T-helper 1 cell (primary cell): ENCODE measurements at places on chromosomes 11 and 22.
A peak's percentile ranks its signal among the peaks of the same experiment; 100 is the strongest.

- no peak for DNase-seq
Measured at GRCh38 chr11:14973621-14974514, 1.7 kb upstream of the CALCA start.

GRCh38 chr11:76850815-76851214, 9.9 kb upstream of the ACER3 start:
- no peak for DNase-seq

- no peak for DNase-seq
Measured at GRCh38 chr11:120710354-120711131, 199.0 kb downstream of the GRIK4 start.

GRCh38 chr22:46734830-46735453, 3.1 kb downstream of the CERK start:
- peak; percentile 49 for DNase-seq

DNA sequence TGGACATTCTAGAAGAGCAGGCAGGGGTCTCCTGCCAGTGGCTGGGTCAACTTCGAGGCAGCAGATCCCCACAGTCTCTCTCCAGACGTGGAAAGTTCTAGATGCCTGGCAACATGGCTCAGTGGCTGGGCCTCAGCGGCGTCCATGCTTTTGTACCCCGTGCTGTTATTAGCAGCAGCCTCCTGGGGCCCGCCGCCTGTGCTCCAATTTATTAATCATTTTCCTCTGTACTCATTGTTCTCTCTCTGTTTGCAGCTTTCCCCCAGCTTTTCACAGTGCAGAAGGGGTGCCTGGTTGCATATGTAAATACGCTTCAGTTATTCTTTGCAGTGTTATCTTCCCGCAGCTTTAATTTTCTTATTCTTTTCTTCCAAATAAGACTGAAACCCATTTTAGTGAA, 515.1 kb downstream of the TBC1D22A start:
- DNase-seq: no peak

- DNase-seq: no peak
Measured at GRCh38 chr11:102914238-102915043, 39.7 kb upstream of the MMP12 start.

GRCh38 chr11:47276923-47277322, 7.0 kb downstream of the MADD start:
- no peak for DNase-seq

- no peak for DNase-seq
Measured at GRCh38 chr11:44708009-44708408, 18.8 kb upstream of the TSPAN18 start.

DNA sequence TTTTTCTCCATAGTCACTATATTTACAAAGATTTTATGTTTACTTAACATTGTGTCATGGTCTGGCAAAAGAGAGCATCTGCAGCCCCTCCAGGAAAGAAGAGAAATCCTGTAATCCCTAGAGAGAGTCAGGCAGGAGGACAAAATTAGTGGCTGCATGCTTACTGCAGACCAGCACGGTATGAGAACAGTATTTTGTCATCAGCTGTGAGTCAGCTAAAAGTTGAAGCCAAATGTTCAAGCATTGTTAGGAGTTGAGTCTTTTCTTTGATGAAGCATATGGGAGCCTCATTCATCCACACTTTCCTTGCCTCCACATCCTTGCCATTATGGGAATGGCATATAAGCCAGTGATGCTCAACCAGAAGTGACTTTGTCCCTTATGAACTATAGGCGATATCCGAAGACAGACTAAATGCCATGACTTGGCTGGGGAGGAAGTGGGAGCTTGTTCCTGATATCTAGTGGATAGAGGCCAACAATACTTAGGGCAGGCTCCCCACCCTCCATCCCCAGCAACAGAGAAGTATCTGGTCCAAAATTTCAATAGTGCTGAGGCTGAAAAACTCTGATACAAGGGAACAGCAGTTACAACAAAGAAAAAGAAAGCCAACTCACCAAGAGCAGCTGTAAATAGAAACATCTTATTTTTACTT, 112.0 kb upstream of the OR5AK2 start:
- no peak for DNase-seq

DNA sequence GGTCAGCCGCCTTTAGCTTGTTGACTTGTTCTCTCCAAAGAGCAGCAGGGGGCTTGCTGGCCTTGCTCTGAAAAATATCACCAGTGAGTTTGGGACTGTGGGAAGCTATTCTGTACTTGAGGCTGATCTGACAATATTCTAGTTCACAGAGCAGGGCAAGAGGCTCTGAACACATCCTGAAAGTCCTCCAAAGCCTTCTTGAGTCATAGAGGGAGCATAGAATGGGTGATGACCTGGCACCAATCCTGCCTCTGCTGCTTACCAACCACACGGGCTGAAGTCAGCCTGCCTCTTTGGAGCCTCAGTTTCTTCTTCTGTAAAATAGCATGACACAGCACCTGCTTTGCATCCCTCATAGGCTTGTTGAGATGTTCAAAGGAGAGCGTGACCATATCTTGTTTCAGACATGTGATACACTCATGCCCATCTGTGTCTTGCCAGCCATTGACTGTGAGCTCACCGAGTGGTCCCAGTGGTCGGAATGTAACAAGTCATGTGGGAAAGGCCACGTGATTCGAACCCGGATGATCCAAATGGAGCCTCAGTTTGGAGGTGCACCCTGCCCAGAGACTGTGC, 96.6 kb downstream of the RRAS2 start:
- DNase-seq: no peak

- no peak for DNase-seq
Measured at GRCh38 chr11:6269994-6270393, 10.4 kb downstream of the CCKBR start.

GRCh38 chr11:58893899-58894298, 45.4 kb upstream of the GLYATL1 start:
- no peak for DNase-seq

GRCh38 chr11:47189100-47189834, 3.0 kb upstream of the PACSIN3 start:
- DNase-seq: no peak

DNA sequence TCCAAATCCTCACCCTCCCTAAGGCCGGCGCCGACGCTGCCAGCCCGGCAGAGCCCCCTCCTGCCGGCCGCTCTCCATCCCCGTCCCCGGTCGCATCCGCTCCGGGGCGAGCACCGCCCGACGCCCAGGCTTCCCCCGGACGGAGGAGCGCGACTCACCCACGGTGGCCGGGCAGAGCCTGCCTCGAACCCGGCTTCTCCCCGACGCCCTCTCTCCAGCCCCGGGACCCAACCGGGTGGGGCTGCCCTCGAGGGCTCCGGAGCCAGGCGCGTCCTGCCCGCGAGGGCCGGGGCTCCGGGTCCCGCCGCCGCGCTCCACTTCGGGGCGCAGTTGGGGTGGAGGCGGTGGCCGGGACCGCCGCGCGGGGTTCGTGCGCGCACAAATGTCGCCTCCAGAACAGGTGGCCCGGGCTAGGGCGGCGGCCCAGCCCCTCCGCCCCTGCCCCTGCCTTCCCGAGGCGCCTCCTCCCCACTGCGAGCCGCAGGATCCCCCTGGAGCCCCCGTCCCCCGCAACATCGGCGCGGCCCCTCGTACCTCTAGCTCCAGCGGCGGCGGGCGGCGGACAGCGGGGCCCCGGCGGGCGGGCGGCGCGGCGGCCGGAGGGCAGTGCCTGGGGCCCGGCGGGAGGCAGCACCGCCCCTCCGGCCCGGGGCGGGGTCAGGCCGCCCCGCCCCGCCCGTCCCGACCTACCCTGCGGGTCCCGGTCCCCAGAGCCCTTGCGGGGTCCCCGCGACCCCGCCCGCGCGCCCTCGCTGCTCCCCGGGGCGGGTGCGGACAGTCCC, at the start of gene A4GALT:
Gene A4GALT (minus strand): TSS at position 608 of the 782 bp plus-strand sequence. CDS start 26,919 bp downstream, outside the sequence.
- no peak for DNase-seq

DNA sequence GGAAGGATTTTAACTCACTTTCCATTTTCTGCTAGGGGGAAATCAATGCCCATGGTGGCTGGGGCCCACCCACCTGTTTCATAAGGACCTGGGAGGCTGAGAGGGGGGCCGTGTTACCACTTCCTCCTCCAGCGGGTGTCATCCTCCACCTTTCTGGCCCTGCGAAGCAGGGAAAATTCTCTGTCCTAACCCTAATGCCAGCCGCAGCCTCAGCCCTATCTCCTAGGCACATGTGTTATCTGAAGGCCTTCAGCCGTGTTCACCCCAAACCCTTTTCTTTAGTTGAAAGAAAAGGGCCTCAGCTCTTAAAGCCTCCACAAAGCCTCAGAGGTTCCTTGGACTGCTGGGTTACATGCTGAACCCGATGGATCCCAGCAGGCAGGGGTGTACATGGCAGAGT, 55.4 kb upstream of the NECTIN1 start:
- DNase-seq: no peak
